Placental epithelial cell (primary cell): ENCODE measurements at places on chromosomes 11 and 22. TPM values are rescaled to one million over a fixed set of nuclear protein-coding genes. Genes with fewer than 3 reads are reported as not detected.

The GRM5 gene
- not detected in 2 replicates for total RNA-seq

The MS4A4A gene
- total RNA-seq = not detected in 2 replicates

The BBOX1 gene
- total RNA-seq = not detected in 2 replicates

The NPAT gene
- 13.8 and 14.5 TPM in 2 replicates for total RNA-seq

The MRGPRE gene
- total RNA-seq = 0.87 TPM in 1 of 2 replicates, not detected in the other

The RAG2 gene
- total RNA-seq = not detected in 2 replicates

The TNNT3 gene
- total RNA-seq = 10.1 and 62.4 TPM in 2 replicates
